Type B pancreatic cell (in vitro differentiated cells): ENCODE measurements at places on chromosomes 5 and 9.

DNA sequence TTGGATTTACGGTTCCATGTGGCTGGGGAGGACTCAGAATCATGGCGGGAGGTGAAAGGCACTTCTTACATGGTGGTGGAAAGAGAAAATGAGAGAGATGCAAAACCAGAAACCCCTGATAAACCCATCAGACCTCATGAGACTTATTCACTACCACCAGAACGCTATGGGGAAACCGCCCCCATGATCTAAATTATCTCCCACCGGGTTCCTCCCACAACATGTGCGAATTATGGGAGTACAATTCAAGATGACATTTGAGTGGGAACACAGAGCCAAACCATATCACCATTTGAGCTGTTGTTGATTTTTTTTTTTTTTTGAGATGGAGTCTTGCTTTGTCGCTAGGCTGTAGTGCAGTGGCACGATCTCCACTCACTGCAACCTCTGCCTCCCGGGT is 16.5 kb downstream of the DAB2IP start:
- no peak overlapping the region for H3K4me3 ChIP-seq
- DNase-seq = no peak
- H3K27ac ChIP-seq = no peak overlapping the region
- H3K27me3 ChIP-seq = no peaks in the 10 kb centered on the region
- H3K36me3 ChIP-seq = peaks cover 34% of the 10 kb centered on the region
- peaks cover 27% of the 10 kb centered on the region for H3K4me1 ChIP-seq

- H3K4me3 ChIP-seq = no peak overlapping the region
- H3K27me3 ChIP-seq = no peaks in the 10 kb centered on the region
- no peak overlapping the region for H3K27ac ChIP-seq
- no peaks in the 10 kb centered on the region for H3K36me3 ChIP-seq
- no peaks in the 10 kb centered on the region for H3K4me1 ChIP-seq
- no peak for DNase-seq
Measured at GRCh38 chr5:111432883-111433536, 79.3 kb downstream of the STARD4 start.

- no peaks in the 10 kb centered on the region for H3K36me3 ChIP-seq
Measured at GRCh38 chr5:76413746-76414145, 10.7 kb downstream of the IQGAP2 start.

- H3K27ac ChIP-seq = no peak overlapping the region
- DNase-seq = no peak
- H3K27me3 ChIP-seq = no peaks in the 10 kb centered on the region
Measured at GRCh38 chr5:127922603-127923002, 161.0 kb upstream of the SLC12A2 start.

- H3K4me1 ChIP-seq = no peaks in the 10 kb centered on the region
- H3K4me3 ChIP-seq = no peak overlapping the region
- no peak for DNase-seq
- no peaks in the 10 kb centered on the region for H3K27me3 ChIP-seq
- H3K27ac ChIP-seq = no peak overlapping the region
Measured at GRCh38 chr5:35694481-35694880, 76.8 kb downstream of the SPEF2 start.
